ENCODE measurements at places on chromosomes 3 and 15.
A peak's percentile ranks its signal among the peaks of the same experiment; 100 is the strongest.

GRCh38 chr3:25038271-25038670, 389.8 kb upstream of the RARB start:
- no peak for DNase-seq

GRCh38 chr3:186680869-186681268, 15.1 kb downstream of the HRG start:
- no peak for DNase-seq

DNA sequence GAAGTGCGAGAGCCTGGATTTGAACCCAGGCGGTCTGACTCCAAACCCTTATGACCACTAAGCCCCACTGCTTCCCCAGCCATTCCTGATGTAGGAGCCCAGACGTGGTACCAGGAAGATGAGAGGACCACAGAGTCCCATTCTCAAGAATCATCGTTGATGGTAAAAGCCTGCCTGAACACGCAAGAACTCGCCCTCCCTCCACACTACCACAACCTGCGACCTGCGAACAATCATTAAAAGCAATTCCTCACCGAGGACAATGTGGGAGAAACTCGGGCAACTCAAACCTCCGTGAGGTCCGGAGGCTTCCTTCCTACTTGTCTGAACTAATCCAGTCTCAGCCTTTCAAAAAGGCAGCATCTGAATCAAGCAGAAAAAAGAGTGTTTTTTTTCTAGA, 10.3 kb downstream of the MAGI1 start:
- DNase-seq: no peak

DNA sequence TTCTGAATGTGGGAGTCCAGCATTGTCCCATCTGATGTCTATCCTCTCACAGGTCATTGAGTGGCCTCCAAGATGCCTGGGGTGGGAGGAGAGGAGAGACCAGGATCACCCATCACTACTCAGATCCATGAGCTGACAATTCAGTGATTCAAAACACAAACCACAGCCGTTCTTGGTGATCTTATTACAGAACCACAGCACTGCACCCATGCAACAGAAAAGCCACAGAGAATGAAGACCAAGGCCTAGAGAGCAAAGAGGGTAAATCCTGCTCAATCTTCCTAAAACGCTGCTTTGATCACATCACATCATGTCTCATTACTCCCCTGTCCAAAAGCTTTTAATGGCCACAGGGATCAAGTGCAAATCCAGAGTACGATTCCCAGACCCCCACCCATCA, 23.5 kb downstream of the ANP32A start:
- DNase-seq: no peak

- no peak for DNase-seq
These were observed 4.8 kb downstream of the CCDC12 start for GRCh38 chr3:46971742-46972141.

DNA sequence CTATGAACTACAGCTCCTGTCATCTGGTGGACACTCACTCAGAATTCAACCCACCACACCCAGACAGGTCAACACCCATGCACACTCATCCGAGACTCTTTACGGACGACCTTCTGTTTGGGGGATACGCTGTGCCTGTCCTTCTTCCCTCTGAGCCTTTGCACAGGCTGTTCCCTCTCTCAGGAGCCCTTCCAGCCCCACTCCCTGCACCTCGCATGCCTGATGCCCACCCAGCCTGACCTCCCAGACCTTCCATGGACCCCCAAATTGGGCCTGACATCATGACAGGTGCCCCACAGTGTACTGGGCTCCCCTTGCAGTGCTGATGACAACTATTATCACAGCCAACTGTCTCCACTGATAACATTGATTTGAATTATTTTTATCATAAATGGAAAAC, 135.8 kb downstream of the NSMCE3 start:
- no peak for DNase-seq

GRCh38 chr3:20043825-20044224, 3.6 kb downstream of the KAT2B start:
- no peak for DNase-seq

GRCh38 chr15:67013696-67014095, 51.7 kb upstream of the SMAD3 start:
- no peak for DNase-seq

DNA sequence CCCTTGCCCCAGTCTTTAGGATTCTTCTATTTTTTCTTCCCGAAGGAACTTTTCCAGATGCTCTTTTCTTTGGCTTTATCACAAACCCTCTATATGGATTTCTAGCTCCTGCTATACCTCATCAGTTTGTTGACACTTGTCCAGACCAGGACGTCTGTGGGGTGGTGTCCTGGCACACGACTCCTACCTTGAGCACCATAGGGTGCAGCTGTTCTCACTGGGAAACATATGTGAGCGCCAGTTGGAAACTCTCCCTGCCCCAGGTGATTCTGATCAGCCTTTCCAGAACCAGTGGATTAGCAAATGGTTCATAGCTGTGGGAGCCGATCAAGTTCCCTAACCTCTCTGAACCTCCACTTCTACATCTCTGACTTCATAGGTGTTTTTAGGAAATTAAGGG, 40.6 kb upstream of the USP3 start:
- DNase-seq: no peak

DNA sequence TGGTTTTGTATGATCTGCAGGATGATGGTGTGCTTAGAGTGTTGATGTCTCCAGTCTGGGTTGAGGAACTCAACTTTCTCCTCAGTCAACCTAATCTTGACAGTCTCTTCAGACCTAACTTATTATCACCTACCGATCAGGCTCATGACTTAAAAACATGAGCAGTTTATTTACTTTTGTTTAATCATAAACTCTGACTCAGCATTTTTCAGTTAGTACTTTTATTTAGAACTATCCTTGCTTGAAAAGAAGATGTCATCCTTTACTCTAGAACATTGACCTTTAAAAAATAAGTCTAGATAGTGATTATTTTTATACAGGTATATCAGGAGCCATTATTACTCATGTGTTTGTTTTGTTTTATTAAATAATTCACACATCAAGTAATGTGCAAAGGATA, 414.8 kb downstream of the AGBL1 start:
- no peak for DNase-seq

DNA sequence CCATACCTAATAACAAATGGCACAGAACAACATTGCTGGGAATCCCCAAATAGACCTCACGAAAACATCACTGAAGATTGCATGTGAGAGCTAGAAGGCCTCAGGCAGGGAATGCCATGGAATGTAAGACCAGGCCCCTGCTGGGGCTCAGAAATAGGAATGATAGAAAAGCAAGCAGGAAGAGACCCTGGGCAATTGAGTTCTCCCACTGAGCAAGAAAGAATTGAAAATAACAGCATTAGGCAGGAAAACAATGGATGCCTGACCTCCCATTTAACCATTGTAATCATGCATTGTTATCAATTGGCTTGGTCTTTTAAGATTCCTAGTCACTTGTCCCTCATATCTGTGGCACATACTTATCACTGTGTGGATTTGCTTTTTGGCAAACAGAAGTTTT, 581.6 kb downstream of the FHIT start:
- no peak for DNase-seq

DNA sequence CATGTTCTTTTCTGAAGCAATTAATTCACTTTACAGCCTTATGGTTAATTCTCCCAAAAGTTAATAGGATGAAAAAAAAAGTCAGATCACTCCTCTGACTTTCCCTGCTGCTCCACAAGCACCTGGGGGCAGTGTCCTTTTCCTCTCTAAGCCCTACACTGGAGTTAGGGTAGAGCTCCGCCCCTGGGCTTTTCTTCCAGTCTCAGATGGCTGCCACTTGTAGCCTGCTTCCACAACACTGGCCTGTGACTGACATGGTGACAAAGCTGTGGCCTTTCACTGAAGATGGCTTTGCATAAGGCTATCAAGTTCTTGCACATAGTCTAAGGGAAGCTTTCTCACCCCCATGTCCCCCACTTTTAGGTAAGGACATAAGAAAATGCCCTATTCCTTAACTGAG, 1.3 kb upstream of the MON1A start:
- DNase-seq: no peak

- no peak for DNase-seq
These were observed 41.1 kb downstream of the BBS4 start for GRCh38 chr15:72727154-72727553.

DNA sequence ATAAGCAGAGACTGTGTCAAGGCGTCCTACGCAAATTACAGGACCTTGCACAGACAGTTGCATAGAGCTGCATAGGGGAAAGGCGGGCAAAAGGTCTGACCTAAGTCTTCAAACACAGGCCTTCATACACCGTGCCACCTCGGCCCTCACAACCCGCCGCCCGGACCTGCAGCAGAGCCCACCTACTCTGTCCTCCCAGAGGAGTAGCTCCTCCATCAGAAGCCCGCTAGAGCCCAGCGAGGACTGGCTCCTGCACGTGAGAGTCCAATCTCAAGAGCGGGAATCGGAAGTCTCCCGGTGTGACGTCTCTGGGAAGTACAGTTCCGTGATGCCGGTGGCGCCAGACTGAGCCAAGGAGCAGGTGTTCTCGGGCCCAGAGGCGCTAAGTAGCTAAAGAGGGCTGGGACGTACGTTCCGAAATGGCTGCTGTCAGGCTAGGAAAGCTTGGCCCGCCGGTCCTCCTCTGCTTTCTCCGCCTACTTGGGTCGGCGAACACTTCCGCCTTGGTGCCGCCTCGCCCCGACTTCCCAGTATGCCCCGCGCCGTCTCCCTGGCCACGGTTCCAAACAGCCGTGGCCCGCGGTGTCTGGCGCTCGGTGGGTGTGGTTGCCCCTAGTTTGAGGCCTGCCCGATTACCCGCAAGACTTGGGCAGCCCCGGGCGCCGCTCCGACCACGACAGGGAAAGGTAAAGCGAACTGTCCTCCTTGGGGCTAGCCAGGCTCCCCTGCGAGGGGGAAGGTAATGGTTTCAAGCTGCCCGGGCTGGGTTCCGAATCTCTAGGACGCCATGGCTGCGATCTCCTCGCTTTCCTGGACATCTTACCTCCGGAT, at the start of the genes ASTE1 and NEK11:
Gene ASTE1, minus strand, starts transcription at position 505 of the 831 bp plus-strand sequence. CDS start 1,519 bp downstream, outside the sequence.
Gene NEK11, plus strand, starts transcription at position 557 of the 831 bp plus-strand sequence. CDS start 2,832 bp downstream, outside the sequence.
- DNase-seq: peak; percentile 85

DNA sequence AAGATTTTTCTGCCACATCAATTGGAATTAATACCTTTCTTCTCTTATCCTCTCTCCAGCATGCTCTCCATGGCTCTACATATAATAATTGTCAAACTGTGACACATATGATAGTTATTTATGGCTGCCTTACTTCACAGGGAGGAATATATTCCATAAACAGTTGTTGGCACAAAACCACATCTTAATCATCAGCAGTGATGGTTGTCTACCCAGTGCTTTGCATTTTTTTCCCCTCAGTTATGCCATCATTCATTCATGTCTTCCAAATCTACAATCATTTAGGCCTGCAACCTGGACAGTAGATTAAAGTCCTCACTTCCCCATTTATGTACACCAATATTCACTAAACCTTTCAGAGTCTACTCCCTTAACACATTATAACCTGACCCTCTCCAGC, 107.7 kb downstream of the THRB start:
- no peak for DNase-seq
